ENCODE measurements at places on chromosomes 1 and 21.

GRCh38 chr1:87104945-87105344 is 190.5 kb downstream of the HS2ST1 start:
- DNase-seq, result no peak

- no peak for DNase-seq
These were observed 2.8 kb downstream of the SKI start for GRCh38 chr1:2230781-2231531.

GRCh38 chr1:116763787-116764465 is 9.7 kb downstream of the CD2 start:
- DNase-seq, result no peak

DNA sequence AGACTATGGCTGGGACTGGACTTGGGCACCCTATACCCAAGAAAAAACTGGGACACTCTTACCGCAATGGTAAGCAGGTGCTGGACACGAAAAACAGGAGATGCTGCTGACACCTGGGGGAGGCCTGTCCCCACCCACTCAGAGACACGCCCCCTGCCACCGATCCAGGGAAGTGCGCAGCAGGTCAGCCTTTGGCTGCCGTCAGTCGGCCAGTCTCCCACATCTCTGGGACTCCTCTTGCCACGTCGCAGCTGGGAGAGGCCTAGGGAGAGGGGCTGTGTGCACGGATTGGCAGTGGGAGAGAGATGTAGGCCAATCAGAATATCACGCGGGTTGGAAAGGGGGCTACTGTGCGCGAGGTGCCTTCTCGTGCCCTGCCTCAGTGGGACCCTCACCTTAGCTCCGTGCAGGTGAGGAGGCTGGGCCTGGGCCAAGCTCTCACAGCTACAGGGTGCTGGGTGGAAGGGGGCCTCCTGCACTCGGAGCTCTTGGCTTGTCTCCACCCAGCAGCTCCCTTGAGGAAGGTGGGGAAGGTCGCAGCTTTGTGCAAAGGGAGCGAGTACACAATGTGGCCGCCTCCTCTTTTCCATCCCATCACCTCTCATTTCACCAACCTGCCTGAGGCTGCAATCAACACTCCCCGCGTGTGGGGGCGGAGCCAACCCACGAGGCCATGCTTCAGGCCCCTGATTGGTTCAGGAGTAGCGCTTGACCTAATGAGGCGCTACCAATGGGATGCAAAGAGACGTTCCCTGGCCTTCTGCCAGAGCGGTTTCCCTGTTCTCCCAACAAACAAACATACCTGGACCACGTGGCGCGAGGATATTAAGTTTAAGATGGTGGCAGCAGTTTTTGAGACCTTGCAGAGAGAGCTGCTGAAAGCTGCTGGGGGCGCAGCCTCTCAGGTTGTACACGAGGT is 25.7 kb upstream of the LDLRAP1 start:
- no peak for DNase-seq

DNA sequence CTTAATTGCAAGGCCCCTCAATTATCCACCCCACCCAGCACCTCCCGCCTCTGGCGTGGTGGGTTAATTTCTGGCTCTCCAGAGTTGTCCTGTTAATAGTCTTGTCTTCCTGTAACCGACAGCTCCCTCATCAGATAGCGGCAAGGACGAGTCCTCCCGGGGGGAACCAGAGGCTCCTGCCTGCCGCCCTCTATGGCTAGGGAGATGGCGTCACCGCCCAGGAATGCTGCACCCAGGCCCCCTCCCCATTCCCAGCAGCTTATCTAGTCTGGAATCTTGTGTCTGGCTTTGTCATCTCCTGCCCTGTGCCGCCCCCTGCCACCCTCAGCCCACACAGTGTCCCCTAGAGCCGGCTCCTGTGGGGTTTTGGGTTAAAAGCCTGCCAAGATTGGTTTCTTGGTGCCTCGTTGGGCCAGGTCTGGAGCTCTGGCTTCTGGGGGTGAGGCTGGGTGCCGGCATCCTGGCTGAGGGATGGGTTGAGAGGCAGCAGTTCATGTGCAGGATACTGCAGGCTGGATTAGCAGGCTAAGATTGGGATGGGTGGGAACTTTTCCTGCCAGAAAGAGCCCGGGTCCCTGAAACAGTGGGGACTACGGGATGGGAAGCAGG is 48.8 kb downstream of the EDN2 start:
- DNase-seq, result no peak

GRCh38 chr1:205961991-205962820 is 18.9 kb upstream of the SLC26A9 start:
- DNase-seq, result no peak

DNA sequence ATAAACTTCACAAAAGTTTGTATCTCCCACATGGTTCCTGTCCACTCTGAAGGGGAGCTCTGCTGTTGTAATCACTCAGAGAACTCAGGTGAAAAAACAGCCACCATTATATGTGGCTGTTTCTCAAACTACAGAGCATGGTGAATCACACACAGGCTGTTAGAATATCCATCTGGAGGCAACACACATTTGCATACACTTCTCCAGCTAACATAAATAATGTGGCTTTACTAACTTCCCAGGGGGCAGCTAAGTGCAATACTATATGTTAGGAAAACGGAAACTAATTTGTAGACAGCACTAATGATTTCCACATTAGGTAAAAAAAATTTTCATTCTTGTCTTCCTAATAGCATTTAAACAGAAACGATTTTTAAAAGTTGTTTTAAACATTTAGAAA is 49.3 kb downstream of the PTGFR start:
- no peak for DNase-seq

DNA sequence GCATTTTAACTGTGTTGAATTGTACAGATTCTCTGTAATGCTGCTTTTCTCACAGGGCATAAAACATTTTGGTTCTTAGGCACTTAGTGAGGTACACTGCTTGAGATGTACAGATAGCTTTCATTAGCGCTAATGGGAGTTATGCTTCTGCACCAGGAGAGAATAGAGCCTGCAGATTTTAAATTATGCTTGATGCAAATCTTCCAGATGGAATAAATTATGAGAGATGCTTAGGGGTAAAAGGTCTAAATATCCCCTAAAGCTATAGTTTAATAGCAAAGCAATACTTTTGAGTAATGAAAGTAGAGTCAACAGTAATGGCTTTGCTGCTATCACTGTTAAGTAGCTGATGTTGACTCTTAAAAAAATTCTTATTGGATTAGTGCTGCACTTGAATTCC is 248.9 kb downstream of the S1PR1 start:
- no peak for DNase-seq

- DNase-seq, result no peak
These were observed 50.1 kb downstream of the LAMC1 start for GRCh38 chr1:183073320-183073719.

GRCh38 chr1:208158640-208159554 is 85.3 kb downstream of the PLXNA2 start:
- no peak for DNase-seq

GRCh38 chr1:3477241-3477995 is 23.0 kb downstream of the ARHGEF16 start:
- no peak for DNase-seq

GRCh38 chr1:20389571-20389970 is 96.4 kb downstream of the CAMK2N1 start:
- no peak for DNase-seq

DNA sequence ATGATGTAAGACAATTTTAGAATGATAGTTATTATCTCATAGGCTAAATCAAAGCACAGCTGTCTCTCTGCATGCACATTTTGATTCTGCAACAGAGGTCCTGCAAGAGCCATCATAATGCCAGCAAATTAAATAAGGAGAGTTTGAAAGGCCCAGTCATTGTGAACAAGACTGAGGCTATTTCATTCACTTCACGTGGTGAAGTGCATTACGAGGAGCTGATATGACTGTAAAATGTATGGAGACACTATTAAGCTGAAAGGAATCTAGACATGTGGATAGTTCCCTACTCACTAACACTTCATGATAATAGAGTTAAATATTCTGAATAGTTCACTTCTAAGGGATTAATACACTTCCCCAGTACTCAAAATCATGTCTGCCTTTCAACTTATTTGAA is 299.0 kb downstream of the SMYD3 start:
- DNase-seq, result no peak

DNA sequence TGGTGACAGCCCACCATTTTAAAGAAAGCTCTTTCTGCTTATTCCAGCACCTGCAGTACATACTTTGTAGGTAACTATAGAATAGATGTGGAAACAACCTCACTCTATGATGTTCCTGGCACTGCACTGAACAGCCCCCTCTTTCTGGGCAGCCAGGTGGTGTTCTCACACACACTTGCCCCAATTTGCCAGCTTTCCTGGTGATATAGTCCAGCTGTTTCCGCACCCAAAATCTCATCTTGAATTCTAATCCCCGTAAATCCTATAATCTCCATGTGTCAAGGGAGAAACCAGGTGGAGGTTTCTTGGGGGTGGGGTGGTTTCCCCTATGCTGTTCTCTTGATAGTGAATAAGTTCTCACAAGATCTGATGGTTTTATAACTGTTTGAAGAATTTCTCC is 102.2 kb downstream of the FCRL5 start:
- DNase-seq, result no peak

GRCh38 chr1:243623841-243624240 is 226.2 kb downstream of the AKT3 start:
- DNase-seq, result no peak

GRCh38 chr1:159421821-159422220 is 10.2 kb upstream of the OR10J4 start:
- no peak for DNase-seq

DNA sequence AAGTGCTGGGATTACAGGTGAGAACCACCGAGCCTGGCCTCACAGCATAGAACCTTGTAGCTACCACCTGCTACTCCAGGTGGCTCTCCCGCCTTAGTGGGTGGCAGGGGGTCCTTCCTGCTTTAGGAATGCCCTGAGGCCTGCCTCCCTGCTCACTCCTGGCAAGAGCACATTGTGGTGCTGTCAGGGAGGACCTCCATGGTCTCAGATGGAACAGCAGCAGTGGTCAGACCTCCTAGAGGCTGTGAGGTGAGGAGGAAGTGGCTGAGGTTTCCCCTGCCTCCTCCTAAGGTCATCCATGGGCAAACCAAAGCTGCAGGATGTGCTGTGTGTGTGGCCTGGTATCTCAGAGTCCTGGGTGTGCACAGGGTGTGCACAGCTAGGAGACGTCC is 6.7 kb downstream of the SOX13 start:
- no peak for DNase-seq

DNA sequence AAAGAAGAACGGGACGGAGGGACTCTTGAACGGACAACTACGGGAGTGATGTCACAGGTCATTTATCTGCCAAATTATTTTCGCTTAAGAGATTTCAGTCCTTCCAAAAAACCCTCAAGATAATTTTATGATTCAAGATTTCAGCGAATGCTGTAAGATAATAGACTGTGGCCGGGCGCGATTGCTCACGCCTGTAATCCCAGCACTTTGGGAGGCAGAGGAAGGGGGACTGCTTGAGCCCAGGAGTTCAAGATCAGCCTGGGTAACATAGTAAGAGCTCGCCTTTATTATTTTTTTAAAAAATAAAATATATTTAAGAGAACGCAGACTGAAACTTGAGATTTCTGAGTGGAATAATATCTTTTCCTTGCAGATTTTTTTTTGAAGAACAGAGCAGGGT is 609 bp downstream of the RWDD2B start:
- DNase-seq, result no peak

- no peak for DNase-seq
These were observed 13.8 kb downstream of the RASSF5 start for GRCh38 chr1:206521127-206521526.

- DNase-seq, result no peak
These were observed 23.3 kb downstream of the PAX7 start for GRCh38 chr1:18653916-18654315.

GRCh38 chr1:69737527-69738185 is 169.9 kb downstream of the LRRC7 start:
- DNase-seq, result no peak

DNA sequence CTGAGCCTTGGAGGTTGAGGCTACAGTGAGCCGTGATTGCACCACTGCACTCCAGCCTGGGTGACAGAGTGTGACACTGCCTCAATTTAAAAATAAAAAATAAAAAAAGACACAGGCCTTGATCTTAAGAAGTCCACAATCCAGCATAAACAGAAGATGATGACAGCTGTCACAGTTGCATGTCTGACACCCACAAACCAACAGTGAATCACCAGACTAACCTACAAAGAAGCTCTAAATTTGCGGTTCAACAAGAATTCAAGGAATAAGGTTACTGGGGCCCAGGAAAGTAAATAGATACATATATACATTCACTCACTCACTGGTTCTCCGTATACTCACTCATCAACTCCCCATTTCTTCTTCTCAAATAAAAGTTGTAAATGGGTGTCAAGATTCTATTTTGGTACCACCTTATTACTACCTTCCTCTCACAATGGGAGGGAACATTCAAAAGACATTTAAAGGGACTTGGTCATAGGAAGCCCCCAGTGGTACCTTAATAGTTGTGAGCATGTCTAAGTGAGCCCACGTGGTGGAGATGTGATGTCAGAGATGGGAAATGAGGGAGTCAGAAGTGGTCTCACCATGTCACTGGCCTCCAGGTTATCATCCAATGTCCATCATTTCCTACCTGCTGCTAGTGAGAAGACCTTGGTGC is 66.9 kb upstream of the PRDX6 start:
- no peak for DNase-seq

DNA sequence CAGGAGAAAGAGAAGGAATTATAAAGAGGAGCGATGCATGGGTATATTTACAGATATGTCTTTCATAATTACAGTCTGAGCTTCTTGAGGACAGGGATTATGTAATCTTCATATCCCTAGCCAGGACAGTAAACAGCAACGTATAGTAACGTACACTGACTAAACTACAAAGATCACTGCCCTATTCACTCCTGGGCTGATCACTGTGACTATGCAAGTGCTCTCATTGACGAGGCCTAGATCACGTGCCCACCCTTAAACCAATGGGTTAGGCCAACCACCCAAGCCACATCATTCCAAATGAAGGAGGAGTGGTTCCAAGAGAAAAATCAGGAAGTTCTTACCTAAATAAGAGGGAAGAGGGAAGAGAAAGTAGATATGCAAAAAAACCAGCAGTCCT is 18.5 kb downstream of the PIK3R3 start:
- DNase-seq, result no peak

DNA sequence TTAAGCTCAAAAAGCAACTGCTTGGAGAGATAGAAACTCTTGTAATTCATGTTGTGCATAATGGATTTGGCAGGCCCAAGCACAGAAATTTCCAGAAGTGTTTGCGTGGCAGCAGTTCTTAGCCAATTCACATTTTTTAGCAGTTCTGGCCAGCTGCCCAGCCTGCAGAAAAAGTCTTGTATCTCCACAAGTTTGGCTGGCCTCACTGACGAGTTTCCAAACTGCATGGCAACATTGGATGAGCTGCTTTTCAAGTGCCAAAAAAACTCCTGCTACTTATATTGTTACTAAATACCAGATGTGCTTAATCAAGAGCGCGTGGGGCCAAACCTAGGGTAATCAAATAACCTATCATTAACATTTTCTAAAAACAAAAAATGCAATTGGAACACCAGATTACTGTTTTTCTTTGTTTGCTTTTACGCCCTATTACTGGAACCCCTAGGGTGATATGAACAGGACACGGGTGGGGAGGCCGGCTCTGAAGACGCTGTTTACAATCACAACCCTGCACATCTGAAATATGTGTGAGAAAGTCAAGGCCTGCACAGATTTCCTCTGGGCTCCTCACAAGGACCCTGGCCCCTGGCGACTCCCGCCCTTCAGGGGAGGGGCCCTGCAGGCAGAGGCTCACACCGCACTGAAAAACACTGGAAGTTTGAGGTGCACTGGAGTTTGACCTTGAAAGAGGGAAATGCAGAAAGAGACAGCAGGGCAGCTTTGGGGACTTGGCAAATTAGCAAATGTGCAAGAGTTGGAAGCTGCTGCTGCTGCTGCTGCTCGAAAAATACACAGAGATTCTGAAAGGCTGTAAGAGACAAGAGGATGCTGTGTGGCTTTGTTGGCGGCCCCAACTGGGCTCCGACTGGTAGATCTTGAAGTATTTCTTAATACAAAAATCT is 55.2 kb upstream of the TARBP1 start:
- no peak for DNase-seq

- no peak for DNase-seq
These were observed 139.6 kb downstream of the ZP4 start for GRCh38 chr1:237751090-237751489.
